Activated CD4-positive, alpha-beta T cell treated with anti-CD3 and anti-CD28 coated beads, Interleukin-2, Interleukin-6, amounts not matched to agents 100 ng/mL and 50 ng/mL, durations not matched to agents 16 hours and 8 hours (primary cell): ENCODE measurements at places on chromosomes 4 and X.

- no peak for DNase-seq
Measured at GRCh38 chrX:7261672-7262332, 113.8 kb upstream of the PUDP start.

GRCh38 chr4:81214881-81215868 lies at the start of gene PRKG2:
Gene PRKG2, minus strand, starts transcription at chr4:81215222. Its CDS starts 10,175 bp downstream, at chr4:81205047.
- DNase-seq = peak; percentile 1

DNA sequence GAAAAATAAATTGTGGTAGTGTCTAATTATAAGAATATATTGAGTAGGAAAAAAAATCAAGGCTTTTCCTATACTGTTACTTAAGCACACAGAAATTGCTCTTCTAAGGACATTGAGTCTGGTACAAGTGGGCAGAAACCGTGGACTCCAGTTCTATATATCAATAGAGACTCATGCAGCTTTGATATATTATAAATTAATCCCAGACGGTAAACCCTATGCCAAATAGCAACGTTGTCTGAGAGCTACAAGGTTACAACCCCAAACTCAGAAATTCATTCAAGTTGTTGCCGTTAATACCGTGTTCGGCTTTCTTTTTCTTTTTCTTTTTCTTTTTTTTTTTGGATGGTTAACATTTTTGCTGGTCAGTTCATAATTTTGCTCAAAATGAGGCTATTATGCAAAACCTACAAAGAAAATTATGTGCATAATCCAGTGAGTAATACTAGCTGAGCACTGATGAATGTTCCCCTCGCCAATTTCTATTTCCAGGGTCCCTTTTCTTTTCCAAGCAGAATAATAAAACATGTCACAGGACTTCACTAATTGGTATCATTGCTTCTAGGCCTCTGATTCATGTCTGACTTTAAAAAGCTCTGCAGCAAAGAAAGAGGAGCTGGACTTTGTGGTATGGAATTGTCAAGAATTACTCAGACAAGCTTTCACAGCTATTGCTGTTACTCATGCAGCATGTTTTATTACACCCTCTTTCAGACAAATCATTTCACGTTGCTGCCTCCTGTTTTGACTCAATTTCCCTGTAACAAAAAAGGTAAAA lies 737.7 kb downstream of the NLGN4X start:
- DNase-seq = no peak

DNA sequence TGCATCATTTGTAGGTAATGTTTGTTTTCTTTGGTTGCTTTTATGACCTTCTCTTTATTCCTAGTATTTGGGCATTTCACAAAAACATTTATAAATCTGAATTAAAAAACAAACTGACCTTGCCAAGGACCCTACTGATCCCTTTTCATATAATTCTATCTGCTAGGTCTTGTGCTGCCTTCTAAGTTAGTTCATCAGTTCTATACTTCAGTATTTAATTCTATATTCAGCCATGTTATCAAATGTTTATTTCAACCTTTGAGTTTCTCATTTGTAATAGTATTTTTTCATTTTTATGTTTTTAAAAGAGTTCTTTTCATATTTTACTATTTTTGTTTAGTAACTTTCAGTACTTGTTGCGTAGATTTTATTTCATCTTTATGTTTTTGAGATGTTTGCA lies 155.3 kb downstream of the SNCA start:
- no peak for DNase-seq

DNA sequence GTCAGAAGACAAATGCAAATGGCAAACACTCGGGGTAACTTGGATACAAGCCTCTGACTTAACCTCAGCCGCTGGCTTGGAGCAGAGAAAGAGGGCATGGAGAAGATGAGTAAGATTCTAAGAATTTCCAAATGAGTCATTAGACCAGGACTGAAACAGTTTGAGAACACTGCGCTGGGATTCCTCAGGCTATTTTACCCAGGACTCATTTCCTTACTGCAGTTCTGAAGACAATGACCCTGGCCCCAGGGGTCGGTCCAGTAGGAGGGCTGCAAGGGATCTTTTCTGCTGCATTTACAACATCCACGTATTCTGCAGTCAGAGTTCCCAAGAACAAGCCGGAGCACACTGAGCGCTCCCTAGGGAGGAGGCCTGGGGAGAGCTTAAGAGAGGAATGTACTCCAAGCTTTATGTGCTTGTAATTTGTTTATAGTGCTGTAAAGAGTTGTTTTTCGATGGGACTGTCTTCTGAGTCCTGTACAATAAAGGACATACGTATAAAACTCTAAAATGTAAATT lies 27.3 kb upstream of the SORBS2 start:
- DNase-seq = peak; percentile 1

GRCh38 chr4:187422655-187423054 lies 572.9 kb upstream of the ZFP42 start:
- DNase-seq = no peak
